ENCODE measurements at places on chromosomes 7 and 10.

GRCh38 chr7:51869452-51869851 lies 552.8 kb upstream of the COBL start:
- no peak for DNase-seq

GRCh38 chr10:118918116-118918515 lies 111.4 kb upstream of the NANOS1 start:
- DNase-seq = no peak

- no peak for DNase-seq
These were observed 3.1 kb upstream of the PAPSS2 start for GRCh38 chr10:87656431-87657072.

GRCh38 chr7:36021917-36022550 lies 131.0 kb upstream of the EEPD1 start:
- DNase-seq = no peak

- DNase-seq = no peak
These were observed 137.2 kb downstream of the NOC3L start for GRCh38 chr10:94225589-94225988.

DNA sequence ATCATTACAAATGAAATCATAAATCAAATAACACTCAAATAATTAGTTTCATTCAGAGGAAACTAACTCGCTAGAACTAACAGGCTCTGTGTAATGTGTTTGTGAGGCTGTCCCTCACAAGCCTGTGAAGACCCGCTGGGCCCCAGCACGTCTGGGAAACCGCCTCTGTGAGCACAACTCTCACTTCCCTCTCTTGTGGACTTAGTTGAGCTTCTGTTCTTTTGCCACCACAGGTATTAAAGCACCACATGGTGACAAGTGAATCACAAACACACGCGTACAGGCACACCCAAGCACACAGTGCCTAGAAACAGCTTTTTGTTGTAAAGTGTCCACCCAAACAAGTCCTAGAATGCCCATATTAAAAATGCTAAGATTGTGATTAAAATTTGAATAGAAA lies 51.0 kb downstream of the ZNF777 start:
- DNase-seq = no peak

DNA sequence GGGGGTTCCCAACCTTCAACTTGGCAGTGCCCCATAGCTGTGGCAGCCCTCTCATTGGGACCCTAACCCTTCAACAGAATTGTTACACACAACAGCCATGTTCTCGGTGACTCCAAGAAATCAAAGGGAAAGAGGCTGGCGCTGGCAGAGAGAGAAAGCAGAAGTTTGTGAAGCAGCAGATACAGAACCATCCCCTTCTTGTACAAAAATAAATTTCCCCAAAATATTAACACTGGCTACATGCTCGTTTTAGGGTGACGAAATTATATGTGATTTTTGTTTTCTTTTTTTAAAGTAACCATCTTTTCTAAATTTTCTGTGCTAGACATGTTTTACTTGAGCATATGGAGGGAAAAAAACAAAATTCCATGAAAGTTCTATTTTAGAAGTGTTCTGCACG lies 45.2 kb upstream of the SAMD8 start:
- no peak for DNase-seq

DNA sequence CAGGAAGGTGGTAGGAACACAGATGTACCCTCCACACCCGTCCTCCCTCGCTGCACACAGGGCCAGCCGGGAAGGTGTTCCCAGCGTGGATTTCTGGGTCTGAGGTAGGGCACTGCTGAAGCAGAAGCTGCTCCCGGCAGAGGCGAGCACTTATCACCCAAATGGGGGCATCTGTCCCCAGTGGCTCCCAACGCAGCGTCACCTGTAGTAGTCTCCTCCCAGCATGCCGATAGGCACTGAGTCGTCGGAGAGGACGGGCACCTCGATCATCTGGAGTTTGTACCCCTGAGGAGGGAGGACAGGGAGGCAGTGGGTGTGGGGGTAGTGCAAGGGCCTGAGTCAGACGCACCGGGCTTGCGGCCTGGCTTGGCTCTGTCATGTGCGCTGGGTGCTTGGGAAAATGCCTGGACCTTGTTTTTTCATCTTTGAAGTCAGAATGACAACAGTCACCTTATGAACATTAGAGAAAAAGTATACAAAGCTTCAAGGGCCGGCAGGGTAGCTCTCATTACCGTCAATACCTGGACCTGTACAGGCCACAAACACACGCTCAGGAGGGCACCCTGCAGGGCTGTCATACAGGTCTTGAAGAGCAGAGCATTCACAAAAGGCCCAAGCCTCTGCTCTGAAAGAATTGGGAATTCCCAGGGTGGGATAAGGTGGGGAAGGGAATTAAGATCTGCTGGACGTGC lies 3.1 kb upstream of the PYROXD2 start:
- no peak for DNase-seq

GRCh38 chr7:45586542-45587520 lies 12.7 kb downstream of the ADCY1 start:
- DNase-seq = no peak

DNA sequence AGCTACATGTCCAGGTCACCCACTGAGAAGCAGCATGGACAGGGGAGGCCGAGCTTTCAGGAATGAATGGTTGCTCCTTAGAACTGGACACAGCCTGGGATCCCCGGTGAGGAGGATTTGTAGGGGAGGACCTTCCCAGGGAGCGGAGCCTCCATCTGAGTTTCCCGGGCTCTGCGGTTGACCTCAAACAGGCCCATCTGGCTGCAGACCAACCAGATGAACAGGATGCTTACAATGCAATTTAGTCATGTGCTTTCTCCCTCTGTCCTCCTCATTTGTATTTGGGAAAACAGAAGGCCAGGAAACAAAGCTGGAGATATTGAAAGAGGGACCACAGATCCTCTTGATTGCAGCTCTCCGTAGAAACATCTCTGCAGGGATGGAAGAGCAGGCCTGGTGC lies 104.8 kb downstream of the EMX2 start:
- DNase-seq = no peak

DNA sequence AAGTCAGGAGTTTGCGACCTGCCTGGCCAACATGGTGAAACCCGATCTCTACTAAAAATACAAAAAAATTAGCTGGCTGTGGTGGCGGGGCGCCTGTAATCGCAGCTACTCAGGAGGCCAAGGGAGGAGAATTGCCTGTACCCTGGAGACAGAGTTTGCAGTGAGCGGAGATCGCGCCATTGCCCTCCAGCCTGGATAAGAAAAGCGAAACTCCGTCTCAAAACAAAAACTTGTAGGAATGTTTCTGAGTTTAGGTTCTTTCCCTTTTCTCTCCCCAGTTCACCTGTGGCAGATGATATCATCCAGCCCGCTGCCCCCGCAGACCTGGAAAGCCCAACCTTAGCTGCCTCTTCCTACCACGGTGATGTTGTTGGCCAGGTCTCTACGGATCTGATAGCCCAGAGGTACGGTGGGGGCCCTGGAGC lies 138.8 kb upstream of the BTBD16 start:
- DNase-seq = no peak

- no peak for DNase-seq
These were observed 97.8 kb downstream of the ABCC2 start for GRCh38 chr10:99880080-99880835.

- DNase-seq = no peak
These were observed 591.5 kb upstream of the ANKRD30A start for GRCh38 chr10:36533861-36534260.

DNA sequence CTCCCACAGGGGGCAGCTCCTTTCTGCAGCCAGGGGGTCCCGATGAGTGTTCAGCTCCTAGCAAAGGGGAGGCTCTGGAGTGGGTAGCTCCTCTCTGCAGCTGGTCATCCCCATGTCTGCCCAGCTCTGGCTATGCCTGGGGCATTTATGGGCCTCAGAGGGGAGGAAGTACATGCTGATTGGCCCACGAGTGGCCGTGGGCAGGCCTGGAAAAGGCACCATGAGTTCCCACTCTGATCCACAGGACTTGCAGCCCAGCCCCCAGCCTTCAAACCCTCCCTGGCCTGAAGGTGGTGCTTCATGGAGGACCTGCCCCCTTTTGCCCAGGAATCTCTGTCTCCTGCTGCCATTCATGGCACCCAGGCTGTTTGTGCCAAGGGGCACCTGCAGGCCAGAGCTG lies 268.8 kb downstream of the DNAJB6 start:
- DNase-seq = no peak

DNA sequence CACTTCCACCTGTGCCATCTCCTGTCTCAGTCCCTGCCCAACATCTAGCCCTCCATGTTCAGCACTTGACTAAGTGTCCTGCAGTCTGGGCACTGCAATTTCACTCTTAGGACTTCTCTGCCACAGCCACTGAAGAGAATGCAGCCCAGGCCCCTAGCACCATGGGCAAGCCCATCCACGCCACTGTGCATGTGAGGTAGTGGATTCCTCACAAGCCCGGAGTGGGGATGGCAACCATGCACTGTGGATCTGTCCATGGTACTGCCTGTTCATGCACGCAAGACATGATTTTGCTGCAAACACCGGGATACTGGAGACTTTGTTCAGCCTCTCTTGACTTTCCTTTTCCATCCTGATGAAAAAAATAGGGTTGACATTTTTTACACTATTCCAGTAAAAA lies 12.3 kb downstream of the DDC start:
- no peak for DNase-seq

DNA sequence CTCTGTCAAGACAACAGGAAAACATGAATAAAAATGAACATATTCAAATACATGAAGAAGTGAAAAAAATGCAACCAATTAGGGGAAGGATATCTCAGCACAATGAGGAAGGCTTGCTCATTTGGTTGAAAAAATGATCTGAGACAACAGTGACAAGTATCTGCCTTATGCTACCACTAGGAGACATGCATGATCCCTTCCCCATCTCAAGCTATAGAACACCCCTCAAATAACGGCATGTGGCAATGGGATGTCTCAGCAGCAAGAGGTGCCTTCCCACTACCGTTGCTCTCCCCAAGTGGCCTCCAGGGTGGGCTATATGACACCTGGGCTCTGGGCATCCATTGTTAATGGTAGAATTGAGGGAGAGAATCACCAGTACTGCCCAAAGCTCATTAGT lies 98.1 kb upstream of the RSU1 start:
- no peak for DNase-seq

DNA sequence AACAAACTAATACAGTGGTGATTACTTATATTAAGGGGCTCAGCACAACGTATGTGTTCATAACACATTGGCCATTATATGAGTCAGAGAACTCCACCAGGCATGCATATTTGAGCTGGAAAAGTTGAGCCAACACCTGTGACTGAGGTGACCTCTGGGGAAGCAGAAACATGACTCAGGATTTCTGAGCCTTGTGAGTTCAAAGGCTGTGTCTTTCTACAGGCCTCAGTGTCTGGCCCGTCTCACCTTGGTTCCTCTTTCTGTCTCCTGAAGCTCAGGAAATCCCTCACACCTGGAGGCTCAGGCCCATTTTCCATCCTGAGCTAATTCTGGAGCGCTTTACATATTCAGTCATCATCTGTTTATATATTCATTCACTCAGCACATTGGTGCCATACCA lies 230.9 kb upstream of the AGK start:
- DNase-seq = no peak

GRCh38 chr10:1661859-1662437 lies 75.4 kb downstream of the ADARB2 start:
- no peak for DNase-seq

DNA sequence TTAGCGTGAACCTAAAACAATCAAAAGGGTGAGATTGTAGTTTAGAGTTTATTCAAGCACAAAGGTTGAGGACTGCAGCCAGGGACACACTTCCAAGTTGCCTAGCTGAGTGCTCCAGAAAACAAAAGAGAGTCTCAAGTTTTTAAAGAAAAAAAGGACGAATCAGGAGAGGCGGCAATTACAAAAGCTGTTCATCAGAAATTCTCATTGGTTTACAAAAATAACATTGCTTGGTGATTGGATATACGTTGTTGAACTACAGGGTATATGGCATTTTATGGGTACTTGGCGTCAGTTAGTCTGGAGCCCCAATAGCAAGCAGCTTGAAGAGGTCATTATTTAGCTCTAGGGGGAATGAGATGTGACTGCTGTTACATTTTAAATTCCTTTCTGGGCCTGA lies 11.5 kb downstream of the ZNF438 start:
- DNase-seq = no peak

- no peak for DNase-seq
These were observed 348.2 kb downstream of the SDK1 start for GRCh38 chr7:3649250-3649649.

DNA sequence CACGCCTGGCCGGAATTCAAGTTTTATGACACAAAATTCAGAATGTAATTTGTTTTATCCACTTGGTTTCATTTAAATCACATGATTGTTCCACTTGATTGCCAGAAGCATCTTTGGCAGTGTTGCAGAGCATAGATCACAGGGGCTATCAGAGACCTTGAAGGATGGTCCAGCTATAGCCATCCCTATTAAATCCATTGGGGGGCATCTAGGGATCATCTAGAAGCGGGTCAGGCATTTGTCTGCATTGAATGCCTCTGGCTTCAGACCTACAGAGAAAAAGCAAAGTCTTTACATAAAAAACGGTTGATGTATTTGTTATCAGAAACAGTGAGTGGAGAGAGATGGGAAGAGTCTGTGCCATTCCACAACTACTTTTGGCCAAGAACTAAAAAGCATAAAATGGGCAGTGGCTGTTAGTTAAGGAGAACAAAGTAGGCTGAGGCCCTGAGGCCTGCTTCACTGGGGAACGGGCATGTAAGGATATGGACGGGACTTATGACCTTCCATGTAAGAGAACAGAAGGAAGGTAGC lies 146.3 kb downstream of the NXPH1 start:
- no peak for DNase-seq

GRCh38 chr10:3635697-3636096 lies 149.3 kb downstream of the KLF6 start:
- DNase-seq = no peak

DNA sequence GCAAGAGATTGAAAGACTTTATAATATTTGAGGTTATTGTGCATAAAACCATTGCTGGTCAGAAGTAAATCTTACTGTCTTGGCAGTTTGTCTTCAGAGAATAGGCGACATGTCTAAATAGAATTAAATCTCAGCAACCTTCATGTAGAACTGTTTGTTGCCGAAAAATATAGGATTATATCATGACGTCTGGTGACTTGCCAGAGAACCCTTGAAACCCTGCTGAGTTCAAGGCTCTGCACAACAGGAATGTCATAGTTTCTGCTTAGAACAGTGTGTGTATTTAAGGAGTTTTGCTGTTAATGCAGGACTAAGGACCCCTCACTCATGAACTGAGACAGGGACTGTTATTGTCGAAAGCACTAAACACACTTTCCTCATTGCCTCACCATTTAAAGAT lies 206.4 kb upstream of the ETV1 start:
- no peak for DNase-seq

DNA sequence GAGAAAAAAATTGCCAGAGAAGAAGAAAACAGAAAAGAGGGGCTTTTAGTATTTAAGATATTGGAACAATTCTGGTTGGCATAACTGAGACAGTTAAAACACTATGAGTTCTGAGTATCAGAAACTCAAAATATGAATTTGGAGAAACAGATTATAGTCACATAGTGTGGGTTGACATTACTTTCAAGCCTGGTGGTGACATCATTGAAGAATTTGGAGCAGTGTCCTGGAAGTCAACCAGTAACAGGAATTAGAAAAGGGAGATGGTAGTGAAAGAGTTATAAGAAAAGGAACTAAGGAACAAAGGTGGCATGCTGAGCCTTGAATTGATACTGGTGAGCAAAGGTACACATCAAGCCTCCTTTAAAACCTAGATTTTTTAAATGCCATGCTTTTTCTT lies 88.2 kb downstream of the ZNF438 start:
- no peak for DNase-seq
